Hair follicular keratinocyte (primary cell): ENCODE measurements at places on chromosomes 3 and 15. TPM values are rescaled to one million over a fixed set of nuclear protein-coding genes. Genes with fewer than 3 reads are reported as not detected.

The TNK2 gene
- 31.3 and 32.4 TPM in 2 replicates for total RNA-seq

The TGM5 gene
- 0.16 TPM in 1 of 2 replicates, not detected in the other for total RNA-seq

The IL17RE gene
- total RNA-seq, result 10.8 and 19.7 TPM in 2 replicates

The HMCES gene
- 45.1 and 50.8 TPM in 2 replicates for total RNA-seq

The BUB1B gene
- 9.1 and 30.6 TPM in 2 replicates for total RNA-seq

The GOLGA8S gene
- not detected in 2 replicates for total RNA-seq

The C3orf22 gene
- not detected in 2 replicates for total RNA-seq

The TMEM266 gene
- not detected in 2 replicates for total RNA-seq

The ONECUT1 gene
- 0.08 TPM in 1 of 2 replicates, not detected in the other for total RNA-seq

The GASK1A gene
- total RNA-seq, result 0.91 and 0.94 TPM in 2 replicates

The SLC35A5 gene
- total RNA-seq, result 13.7 and 27.2 TPM in 2 replicates

The ERICH6 gene
- total RNA-seq, result not detected in 2 replicates

The SLC28A1 gene
- total RNA-seq, result not detected in 2 replicates

The SUSD5 gene
- total RNA-seq, result under 0.01 TPM in 1 of 2 replicates, not detected in the other

The LMAN1L gene
- total RNA-seq, result not detected in 2 replicates

The RLBP1 gene
- not detected in 2 replicates for total RNA-seq

The SLC9C1 gene
- total RNA-seq, result not detected in 2 replicates

The SCN11A gene
- total RNA-seq, result not detected in 2 replicates

The CCR8 gene
- not detected in 2 replicates for total RNA-seq

The PROS1 gene
- 1.5 and 2.3 TPM in 2 replicates for total RNA-seq

The ROBO2 gene
- under 0.01 TPM in 1 of 2 replicates, not detected in the other for total RNA-seq

The CCDC9B gene
- total RNA-seq, result 3.9 and 8.0 TPM in 2 replicates

The GTF2A2 gene
- total RNA-seq, result 53.7 and 62.1 TPM in 2 replicates

The CSPG4 gene
- total RNA-seq, result 77.6 and 155 TPM in 2 replicates
